ENCODE measurements at places on chromosomes 12 and 14. TPM values are rescaled to one million over a fixed set of nuclear protein-coding genes. Genes with fewer than 3 reads are reported as not detected.

KRT74 gene
- total RNA-seq, result not detected

FAM90A1 gene
- total RNA-seq, result not detected

NRXN3 gene
- 1.1 TPM for total RNA-seq

GEMIN2 gene
- total RNA-seq, result 22.8 TPM

DBX2 gene
- not detected for total RNA-seq

POTEM gene
- total RNA-seq, result not detected

CMKLR1 gene
- total RNA-seq, result not detected

PRH2 gene
- not detected for total RNA-seq

ACADS gene
- 8.9 TPM for total RNA-seq

NT5DC3 gene
- total RNA-seq, result 7.6 TPM

MORN3 gene
- 0.27 TPM for total RNA-seq

SLC38A4 gene
- total RNA-seq, result not detected

NELL2 gene
- not detected for total RNA-seq

NAV3 gene
- total RNA-seq, result 11.0 TPM

WIF1 gene
- total RNA-seq, result not detected

PRMT5 gene
- total RNA-seq, result 132 TPM

LTBR gene
- total RNA-seq, result 198 TPM

FBLN5 gene
- total RNA-seq, result 2.2 TPM

KRT75 gene
- 0.19 TPM for total RNA-seq

LRTM2 gene
- not detected for total RNA-seq

DPY19L2 gene
- 2.6 TPM for total RNA-seq

AJUBA gene
- total RNA-seq, result 40.1 TPM

CACNA2D4 gene
- total RNA-seq, result not detected

IPO4 gene
- 79.3 TPM for total RNA-seq

CRIP2 gene
- total RNA-seq, result 166 TPM

OAS3 gene
- total RNA-seq, result 33.3 TPM

PZP gene
- not detected for total RNA-seq

DNAH10 gene
- 0.35 TPM for total RNA-seq

CRACR2A gene
- 1.9 TPM for total RNA-seq

RFX4 gene
- total RNA-seq, result not detected

ART4 gene
- total RNA-seq, result not detected

GNB3 gene
- total RNA-seq, result 1.9 TPM

NXPH4 gene
- 6.8 TPM for total RNA-seq

CDH24 gene
- total RNA-seq, result 5.2 TPM

PTCSC3 gene
- not detected for total RNA-seq

DAO gene
- not detected for total RNA-seq

ASCL1 gene
- total RNA-seq, result not detected

AQP2 gene
- not detected for total RNA-seq

SPIC gene
- not detected for total RNA-seq

KRT83 gene
- 2.5 TPM for total RNA-seq

TSPAN9 gene
- total RNA-seq, result 18.7 TPM

ANG gene
- 8.3 TPM for total RNA-seq

PPP4R4 gene
- total RNA-seq, result 0.27 TPM

NOVA1 gene
- total RNA-seq, result 5.3 TPM

ZNF891 gene
- 0.21 TPM for total RNA-seq

DEGS2 gene
- total RNA-seq, result 1.6 TPM

KRT78 gene
- total RNA-seq, result not detected

RPS6KA5 gene
- total RNA-seq, result 2.0 TPM

All from A549 treated with RU486 at 1 μM for 4 hours (cell line).